NT2/D1 (cell line): ENCODE measurements at places on chromosomes 7 and 10.
A peak's percentile ranks its signal among the peaks of the same experiment; 100 is the strongest.

GRCh38 chr7:104973227-104973626 is 40.8 kb upstream of the KMT2E start:
- DNase-seq, result no peak

DNA sequence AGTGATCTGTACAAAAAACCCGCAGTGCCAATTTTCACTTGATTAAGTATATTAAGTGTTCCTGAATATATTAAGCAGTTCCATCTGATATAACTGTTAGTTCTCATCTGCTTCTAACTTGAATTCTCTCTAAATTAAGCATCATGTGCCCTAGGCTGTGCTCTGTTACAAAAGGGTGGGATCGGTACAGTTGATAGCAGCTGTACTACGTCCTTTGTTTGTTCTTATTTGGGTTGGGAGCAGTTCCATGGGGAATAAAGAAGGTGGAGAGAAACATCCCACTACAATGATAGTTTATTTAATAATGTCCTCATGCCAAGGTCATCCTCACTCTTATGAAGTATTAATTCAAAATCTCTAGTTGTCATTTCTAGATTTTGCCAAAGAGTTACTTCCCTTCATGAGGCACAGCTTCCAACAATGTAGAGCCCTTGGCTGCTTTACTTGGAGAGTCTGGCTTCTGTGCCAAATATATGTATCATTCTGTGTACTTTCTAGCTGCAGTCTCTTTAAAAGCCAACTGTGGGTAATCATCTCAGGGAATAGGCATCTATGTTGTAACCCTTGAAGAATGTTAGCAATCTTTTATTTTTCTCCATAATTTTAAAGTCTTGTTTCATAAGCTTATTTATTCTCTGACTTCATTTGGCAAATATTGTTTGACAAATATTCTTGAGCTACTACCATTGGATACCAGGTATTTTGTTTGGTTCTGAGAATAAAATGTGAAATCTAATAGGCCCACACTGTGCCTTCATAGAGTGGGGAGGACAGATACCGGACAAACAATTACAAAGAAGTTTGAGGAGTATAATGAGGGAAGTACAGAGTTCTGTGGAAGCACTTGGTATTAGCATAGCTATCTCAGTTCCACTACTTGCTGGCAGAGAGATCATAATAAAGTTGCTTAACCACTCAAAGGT is 22.4 kb upstream of the AHR start:
- DNase-seq, result no peak

- DNase-seq, result no peak
Observed at GRCh38 chr10:75655791-75656451, 224.5 kb downstream of the LRMDA start.

DNA sequence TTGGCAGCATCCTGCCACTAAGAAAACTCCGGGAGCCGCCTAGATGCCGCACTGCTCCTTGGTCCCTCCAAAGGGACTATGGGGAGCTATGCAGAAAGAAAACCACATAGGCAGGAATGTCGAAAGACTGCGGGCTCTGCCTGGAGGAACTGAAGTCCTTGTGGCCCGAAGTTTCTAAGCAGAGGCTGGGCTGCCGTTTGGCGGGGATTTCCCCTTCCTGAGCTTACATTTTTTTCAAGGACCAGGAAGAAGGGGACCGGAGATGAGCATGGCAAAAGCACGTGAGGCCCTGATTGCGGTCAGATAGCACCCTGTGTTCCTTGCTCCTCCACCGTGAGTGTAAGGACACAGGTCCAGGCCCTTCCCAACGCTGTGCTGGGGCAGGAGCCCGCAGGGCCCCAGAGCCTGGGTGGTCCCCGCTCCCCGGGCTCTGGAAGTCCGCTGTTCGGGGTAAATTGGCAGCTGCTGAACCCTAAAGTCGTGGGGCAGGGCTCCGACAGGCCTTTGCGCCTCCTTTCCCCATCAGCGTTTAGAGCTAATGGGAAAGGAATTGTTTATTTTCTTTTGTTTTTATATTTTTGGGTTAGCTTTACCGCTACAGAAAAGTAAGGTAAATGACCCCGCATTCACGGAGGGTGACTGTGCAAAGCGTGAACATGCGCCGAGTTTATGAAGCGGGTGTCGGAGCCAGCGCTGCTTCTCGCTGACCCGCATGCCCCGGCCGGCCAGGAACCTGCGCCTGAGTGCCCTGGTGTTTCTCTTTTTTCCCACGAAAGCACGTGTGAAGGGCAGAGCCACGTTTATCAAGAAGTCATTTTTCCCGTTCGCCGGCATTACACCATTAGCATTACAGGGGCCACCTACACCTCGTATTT is 356.5 kb upstream of the ZNF32 start:
- no peak for DNase-seq

DNA sequence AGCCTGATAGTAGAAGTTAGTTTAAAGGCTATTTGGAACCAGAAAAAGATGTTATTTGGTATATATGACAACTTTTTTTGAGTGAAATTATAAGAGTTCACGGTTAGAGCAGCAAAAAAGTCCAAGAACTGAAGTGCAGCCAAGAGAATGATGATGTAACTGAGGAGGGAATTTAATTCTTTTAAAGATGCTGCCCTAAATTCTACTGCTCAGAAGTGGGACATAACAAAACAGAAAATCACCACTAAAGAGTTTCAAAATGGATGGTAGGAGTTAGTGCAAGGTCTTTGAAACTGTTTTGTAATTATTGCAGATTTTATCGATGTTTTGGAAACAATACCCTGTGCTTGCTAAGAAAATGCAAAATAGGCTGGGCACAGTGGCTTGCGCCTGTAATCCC is 6.5 kb downstream of the SAMD8 start:
- no peak for DNase-seq

- no peak for DNase-seq
Observed at GRCh38 chr7:32869716-32870115, 21.8 kb downstream of the KBTBD2 start.

- no peak for DNase-seq
Observed at GRCh38 chr7:50577569-50577968, 12.4 kb upstream of the DDC start.

DNA sequence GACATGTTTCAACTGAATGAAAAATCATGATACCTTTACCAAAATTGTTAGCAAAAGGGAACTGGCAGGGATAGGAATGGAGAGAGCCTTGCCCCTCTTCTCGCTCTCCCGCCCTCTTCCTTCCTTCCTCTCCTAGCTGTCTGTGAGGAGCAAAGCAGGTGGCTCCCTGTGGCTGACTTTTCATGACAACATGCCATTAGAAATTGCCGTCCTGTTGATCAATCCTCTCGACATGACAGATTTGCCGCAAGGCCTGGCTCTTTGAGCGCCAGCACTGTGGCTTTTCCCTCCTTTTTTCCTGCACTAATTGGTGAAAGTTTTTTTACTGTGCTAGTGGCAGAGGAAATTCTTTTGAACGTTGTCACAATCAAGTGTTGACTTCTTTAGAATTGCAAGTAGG is 171.1 kb downstream of the TCF7L2 start:
- DNase-seq, result no peak

GRCh38 chr10:131072651-131073468 is 238.7 kb downstream of the TCERG1L start:
- DNase-seq, result no peak

- no peak for DNase-seq
Observed at GRCh38 chr10:11276449-11276990, 258.8 kb downstream of the CELF2 start.

DNA sequence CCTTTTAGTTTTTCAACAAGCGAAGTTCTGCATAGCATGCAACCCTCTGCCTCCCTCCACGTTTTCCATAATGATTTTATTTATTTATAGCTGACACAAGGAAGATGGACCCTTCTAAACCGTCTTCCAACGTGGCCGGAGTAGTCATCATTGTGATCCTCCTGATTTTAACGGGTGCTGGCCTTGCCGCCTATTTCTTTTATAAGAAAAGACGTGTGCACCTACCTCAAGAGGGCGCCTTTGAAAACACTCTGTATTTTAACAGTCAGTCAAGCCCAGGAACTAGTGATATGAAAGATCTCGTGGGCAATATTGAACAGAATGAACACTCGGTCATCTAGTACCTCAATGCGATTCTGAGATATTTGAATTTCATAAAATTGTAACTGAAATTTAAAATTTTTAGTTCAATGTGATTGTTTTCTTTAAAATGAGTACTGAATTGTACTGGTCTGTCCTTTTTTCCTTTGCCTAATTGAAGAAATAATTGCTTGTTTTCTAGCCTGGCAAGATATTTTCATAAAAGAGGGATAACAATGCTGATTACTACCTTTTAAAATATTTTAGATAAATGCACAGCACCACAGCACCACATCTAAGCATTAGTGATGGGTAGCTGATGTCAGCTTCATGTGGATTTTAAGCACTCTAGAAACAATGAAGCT is 41.5 kb upstream of the SLC39A12 start:
- peak; percentile 15 for DNase-seq

DNA sequence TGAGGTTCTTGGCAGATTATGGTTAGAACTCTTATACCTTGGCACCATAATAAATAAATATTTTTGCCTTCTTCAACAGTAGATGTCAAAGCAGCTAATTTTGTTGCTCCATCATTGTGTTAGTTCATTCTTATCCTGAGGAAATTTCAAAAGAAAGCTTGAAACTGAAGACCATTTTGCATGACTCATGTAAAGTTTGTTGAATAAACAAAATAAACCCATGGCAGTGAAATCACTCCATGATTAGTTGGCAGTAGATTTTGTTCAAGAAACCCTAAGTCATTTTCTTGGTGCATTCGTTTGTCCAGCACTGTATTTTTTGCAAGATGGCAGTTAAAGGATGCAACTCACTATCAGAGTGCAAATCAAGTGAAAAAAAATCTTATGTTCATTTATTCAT is 91.6 kb downstream of the HECW1 start:
- DNase-seq, result no peak

GRCh38 chr7:113200281-113200680 is 81.9 kb upstream of the SMIM30 start:
- DNase-seq, result no peak

- DNase-seq, result no peak
Observed at GRCh38 chr7:153457746-153458145, 594.5 kb upstream of the DPP6 start.

GRCh38 chr7:138749960-138750359 is 47.8 kb upstream of the TMEM213 start:
- no peak for DNase-seq

DNA sequence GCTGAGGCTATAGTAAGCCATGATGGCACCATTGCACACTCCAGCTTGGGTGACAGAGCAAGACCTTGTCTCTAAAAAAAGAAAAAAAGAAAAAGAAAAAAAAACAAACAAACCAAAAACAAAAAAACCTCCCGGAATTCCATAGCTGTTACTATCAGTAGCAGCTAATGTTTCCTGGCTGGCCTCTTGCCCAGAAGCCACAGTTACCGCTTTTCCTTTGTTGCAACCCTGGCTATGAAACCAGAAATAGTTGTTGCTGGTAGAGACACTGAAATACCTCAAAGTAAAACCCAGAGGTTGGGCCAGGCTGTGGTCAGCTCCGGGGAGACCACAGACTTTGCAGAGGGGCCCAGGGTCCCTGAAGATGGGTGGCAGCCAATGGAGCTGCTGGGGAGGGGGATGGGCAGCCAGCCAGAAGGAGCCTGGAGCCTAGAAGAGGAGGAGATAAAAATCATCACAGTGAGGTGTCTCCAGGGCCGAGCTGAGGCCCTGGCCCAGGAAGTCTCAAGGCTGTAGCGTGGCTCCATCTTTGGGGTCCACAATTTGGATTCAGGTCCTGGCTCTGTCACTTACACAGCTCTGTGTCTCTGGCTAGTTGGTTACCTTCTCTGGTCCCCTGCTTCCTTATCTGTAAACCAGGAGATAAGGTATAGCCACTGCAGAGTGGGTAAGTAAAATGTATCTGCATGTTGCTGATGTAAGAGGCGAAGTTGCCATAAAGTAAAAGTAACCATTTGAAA is 3.4 kb upstream of the CHST12 start:
- DNase-seq, result no peak

- DNase-seq, result no peak
Observed at GRCh38 chr7:115662120-115662519, 368.4 kb downstream of the TFEC start.

- DNase-seq, result no peak
Observed at GRCh38 chr10:32163071-32163761, 107.0 kb upstream of the KIF5B start.

DNA sequence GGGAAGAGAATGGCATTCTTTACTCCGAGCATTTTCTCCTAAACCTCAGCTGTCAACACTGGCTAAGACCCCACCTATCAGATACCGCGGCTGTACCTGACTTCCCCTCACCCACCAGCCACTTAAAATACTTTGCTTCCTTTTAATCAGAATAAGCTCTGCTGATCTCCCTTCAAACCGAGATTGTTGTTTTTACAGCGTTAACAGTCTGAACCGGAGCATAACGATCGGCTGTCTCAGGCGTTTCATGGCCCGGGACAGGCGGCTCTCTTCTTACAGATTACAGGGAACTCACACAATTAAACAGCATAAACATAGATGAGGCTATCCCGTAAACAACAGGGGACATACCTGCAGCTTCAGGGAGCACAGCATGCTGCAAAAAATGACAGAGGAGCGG is 174.3 kb upstream of the RNF32 start:
- no peak for DNase-seq

GRCh38 chr7:64373017-64373416 is 59.3 kb downstream of the ZNF736 start:
- DNase-seq, result no peak

DNA sequence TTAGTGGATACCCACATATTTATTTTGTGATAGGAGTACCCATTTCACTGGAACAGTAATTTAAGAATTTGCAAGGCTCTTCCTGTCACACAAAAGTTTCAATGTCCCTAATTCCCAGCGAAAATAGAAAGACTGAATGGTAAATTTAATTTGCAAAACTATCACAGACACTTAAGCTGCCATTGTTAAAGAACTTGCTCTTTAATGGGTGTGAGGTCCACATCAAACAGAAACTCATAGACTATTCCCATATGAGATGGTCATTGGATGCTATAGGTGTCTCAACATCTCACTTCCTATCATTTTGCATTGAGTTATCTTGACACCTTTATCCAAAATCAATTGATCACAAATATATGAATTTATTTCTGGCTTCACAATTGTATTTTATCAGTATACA is 415.9 kb downstream of the GPAM start:
- DNase-seq, result peak; percentile 3

DNA sequence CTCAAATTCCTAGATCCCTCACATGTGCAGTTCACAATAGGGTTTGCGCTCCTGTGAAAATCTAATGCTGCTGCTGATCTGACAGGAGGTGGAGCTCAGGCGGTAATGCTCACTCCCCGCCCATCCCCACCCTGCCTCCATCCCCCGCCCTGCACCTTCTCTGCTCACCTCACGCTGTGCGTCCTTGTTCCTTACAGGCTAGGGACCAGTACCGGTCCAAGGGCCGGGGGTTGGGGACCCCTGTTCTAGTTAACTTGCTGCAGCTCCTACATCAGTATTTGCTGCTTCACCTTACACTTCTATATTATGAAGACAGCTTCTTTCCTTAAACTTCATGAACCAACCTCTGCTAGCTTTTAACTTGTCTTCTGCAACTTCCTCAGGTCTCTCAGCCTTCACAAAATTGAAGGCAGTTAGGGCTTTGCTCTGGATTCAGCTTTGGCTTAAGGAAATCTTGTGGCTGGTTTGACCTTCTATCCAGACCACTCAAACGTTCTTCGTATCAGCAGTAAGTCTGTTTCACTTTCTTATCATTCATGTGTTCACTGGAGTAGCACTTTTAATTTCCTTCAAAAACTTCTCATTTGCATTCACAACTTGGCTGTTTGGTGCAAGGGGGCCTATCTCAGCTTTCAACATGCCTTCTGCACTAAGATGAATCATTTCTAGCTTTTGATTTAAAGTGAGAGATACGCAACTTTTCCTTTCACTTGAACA is 1.7 kb upstream of the TNKS2 start:
- DNase-seq, result no peak
